ENCODE measurements at places on chromosomes 6 and 20.

- no peak for DNase-seq
Observed at GRCh38 chr6:145067430-145067829, 667.9 kb downstream of the EPM2A start.

DNA sequence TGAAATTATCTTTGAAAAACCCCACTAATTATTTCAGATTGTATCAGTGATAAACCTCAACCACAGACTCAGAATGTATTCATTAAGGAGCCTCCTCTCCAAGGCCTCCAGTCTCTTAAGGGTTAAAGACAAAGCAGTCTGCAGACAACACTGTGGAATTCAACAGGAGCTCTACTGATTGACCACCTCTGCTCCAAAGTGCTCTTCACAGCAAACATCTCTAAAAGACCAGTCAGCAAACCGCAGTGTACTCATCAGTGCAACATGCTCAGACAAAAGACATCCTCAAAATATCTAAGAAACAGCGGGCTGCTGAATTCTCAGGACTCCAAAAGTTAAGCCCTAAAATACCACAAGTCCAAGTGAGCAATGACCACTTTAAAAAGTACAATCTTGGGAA, 42.0 kb downstream of the UQCC1 start:
- no peak for DNase-seq

- peak; percentile 58 for DNase-seq
Observed at GRCh38 chr20:4038047-4038459, 22.7 kb upstream of the RNF24 start.

- no peak for DNase-seq
Observed at GRCh38 chr6:121222656-121223055, 111.6 kb downstream of the TBC1D32 start.

All from activated CD4-positive, CD25-positive, alpha-beta regulatory T cell treated with anti-CD3 and anti-CD28 coated beads, Interleukin-2, amount 50 U/mL, for 16 hours (primary cell).